ENCODE measurements at places on chromosomes 3 and 15. TPM values are rescaled to one million over a fixed set of nuclear protein-coding genes. Genes with fewer than 3 reads are reported as not detected.

DNA sequence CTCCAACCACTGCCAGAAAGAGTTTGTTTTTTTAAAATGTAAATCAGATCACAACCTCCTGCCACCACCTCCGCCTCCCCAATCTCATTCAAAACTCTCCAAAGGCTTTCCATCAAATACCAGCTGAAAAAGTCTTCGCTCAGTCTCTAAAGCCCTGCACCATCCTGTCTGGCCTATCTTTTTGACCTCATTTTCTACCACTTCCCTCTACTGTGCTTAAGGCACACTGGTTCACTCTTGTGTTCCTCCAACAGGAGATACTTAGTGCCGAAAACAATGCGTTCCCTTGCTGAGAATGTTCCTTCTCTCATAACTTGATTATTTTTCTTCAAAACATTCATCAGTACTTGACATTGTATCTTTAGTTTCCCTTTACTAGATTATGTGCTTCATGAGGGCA lies 3.5 kb downstream of the BTBD1 start:
- H3K36me3 ChIP-seq, result no peaks in the 10 kb centered on the region
- peaks cover 62% of the 10 kb centered on the region for H3K4me1 ChIP-seq
- H3K27me3 ChIP-seq, result no peaks in the 10 kb centered on the region
- DNase-seq, result peak; percentile 12
- no peak overlapping the region for H3K4me3 ChIP-seq

DNA sequence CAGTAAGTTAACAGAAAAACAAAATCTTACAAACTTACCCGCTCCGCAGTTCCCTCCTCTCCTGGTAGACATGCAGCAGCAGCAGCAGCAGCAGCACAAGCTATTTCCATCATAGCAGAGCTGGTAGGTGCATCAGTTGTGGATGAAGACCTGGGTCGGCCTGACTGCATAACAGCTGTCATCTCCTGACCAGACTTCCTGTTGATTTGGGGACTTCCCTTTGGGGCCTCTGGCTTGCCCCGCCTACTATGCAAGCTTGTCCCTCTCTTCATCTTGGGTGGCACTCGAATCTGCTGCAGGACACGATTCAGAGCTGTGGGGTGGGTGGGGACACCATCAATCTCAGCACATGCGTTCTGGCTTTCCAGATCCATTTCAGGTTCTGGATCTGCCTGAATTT lies 65.7 kb downstream of the TMCC1 start:
- H3K4me3 ChIP-seq, result no peak overlapping the region
- H3K27me3 ChIP-seq, result no peaks in the 10 kb centered on the region
- peak; percentile 43 for DNase-seq
- H3K4me1 ChIP-seq, result peaks cover 19% of the 10 kb centered on the region
- H3K27ac ChIP-seq, result no peak overlapping the region

DNA sequence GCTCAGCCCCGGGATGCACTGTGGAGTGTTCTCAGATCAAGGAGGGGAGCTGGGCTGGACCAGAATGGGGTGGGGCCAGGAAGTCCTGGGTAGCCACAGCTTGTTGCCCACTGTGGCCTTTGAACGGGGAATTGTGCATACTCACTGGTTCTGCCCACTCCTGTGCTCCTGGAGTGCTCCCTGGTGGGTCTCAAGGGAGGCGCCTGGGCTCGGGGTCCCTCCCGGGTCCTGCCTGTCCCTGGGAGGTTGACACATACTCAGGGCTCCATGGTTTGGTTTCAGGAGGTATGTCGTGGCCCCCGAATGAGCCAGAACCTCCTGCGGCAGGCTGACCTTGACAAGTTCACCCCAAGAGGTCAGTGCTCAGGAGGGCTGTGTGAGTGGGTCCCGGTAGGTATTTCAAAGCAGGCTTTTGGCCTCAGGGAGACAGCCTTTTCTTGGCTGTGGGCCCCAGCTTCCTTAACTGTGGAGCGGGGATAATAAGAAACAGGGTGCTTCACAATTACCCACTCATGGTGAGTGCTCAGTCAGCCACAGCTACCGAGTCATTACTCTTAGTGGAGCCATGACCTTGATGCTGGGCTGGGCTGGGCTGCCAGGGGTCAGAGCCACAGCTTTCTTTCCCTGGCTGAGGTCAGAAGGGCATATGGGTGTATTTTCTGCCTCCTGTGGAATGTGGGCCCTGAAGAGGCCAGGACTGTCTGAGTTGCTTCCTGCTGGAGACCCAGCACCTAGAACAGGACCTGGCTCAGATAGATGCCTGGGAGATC lies 7.6 kb downstream of the DNAH1 start:
- no peaks in the 10 kb centered on the region for H3K27me3 ChIP-seq
- H3K27ac ChIP-seq, result no peak overlapping the region
- no peak overlapping the region for H3K4me3 ChIP-seq
- H3K4me1 ChIP-seq, result no peaks in the 10 kb centered on the region

DNA sequence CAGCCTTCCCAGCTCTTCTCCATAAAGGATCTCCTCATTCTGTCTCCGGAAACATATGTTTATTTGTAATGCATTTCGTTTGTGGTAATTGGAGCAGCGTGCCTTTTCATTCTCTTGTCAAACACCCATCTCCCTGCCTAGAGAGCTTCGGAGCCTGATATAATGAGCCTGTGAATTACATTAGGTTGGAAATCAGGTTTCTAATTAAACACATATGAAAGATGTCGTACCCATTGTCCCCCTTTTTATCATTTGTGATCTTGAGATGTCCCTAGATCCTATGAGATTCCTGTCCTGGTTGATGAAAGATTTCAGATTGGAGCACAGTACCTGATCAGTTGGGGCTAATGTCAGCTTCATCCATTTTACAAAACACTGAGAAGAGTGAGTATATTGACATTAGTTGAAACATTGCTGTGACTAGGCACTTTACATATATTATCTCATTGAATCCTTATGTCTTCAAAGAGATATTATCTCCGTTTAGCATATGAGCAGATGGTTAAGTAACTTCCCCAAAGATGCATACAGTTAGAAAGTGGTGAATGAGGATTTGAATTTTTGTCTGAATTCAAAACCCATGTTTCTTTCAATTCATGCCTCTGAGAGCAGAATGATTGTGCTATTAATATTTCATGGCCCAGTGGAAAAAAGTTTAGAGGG lies 23.1 kb downstream of the SYN2 start:
- H3K27me3 ChIP-seq, result no peaks in the 10 kb centered on the region
- H3K36me3 ChIP-seq, result no peaks in the 10 kb centered on the region
- no peak for DNase-seq
- no peak overlapping the region for H3K4me3 ChIP-seq
- no peaks in the 10 kb centered on the region for H3K4me1 ChIP-seq
- no peak overlapping the region for H3K27ac ChIP-seq

GRCh38 chr15:38212729-38213351 lies 39.8 kb upstream of the SPRED1 start:
- DNase-seq, result no peak
- H3K27me3 ChIP-seq, result no peaks in the 10 kb centered on the region
- peaks cover 7% of the 10 kb centered on the region for H3K4me1 ChIP-seq
- no peak overlapping the region for H3K27ac ChIP-seq
- H3K36me3 ChIP-seq, result no peaks in the 10 kb centered on the region
- no peak overlapping the region for H3K4me3 ChIP-seq

- H3K27ac ChIP-seq, result no peak overlapping the region
- no peaks in the 10 kb centered on the region for H3K27me3 ChIP-seq
- H3K4me3 ChIP-seq, result no peak overlapping the region
- no peaks in the 10 kb centered on the region for H3K36me3 ChIP-seq
- no peak for DNase-seq
- no peaks in the 10 kb centered on the region for H3K4me1 ChIP-seq
These were observed 44.9 kb upstream of the CHL1 start for GRCh38 chr3:151614-152189.

DNA sequence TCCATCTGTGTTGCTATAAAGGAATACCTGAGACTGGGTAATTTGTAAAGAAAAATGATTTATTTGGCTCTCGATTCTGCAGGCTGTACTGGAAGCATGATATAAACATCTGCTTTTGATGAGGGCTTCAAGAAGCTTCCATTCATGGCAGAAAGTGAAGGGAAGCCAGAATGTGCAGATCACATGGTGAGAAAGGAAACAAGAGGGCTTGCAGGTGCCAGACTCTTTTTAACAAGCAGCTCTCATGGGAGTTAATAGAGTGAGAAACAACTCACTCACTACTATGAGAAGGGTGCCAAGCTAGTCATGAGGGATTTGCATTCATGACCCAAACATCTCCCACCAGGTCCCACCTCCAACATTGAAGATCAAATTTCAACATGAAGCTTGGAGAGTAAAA lies 247.2 kb downstream of the ZIC4 start:
- H3K4me3 ChIP-seq, result no peak overlapping the region
- H3K27ac ChIP-seq, result no peak overlapping the region
- no peaks in the 10 kb centered on the region for H3K27me3 ChIP-seq
- H3K4me1 ChIP-seq, result no peaks in the 10 kb centered on the region

- no peak overlapping the region for H3K27ac ChIP-seq
- no peaks in the 10 kb centered on the region for H3K36me3 ChIP-seq
- no peak for DNase-seq
- H3K4me3 ChIP-seq, result no peak overlapping the region
These were observed 134.7 kb downstream of the TMCC1 start for GRCh38 chr3:129758785-129759320.

DNA sequence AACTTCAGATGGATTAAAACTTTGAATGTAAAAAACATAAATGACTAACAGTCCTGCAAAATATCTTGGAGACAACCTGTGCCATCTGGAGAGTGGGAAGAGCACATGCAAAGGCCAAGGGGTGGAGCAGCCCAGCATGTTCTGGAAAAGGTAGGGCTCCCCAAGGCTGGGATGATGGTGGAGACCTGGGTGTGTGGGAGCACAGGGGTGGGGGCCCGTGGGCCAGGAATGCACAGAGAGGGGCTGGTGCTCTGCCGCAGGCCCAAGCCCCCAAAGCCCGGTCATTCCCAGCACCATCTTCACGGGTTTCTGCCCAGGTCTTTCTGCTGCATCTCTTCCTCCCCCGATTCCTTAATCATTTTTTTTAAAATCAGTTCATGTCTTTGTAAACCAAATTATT lies 9.7 kb upstream of the GATA2 start:
- H3K27ac ChIP-seq, result no peak overlapping the region
- H3K4me3 ChIP-seq, result no peak overlapping the region
- no peak for DNase-seq
- H3K27me3 ChIP-seq, result peaks cover 8% of the 10 kb centered on the region

DNA sequence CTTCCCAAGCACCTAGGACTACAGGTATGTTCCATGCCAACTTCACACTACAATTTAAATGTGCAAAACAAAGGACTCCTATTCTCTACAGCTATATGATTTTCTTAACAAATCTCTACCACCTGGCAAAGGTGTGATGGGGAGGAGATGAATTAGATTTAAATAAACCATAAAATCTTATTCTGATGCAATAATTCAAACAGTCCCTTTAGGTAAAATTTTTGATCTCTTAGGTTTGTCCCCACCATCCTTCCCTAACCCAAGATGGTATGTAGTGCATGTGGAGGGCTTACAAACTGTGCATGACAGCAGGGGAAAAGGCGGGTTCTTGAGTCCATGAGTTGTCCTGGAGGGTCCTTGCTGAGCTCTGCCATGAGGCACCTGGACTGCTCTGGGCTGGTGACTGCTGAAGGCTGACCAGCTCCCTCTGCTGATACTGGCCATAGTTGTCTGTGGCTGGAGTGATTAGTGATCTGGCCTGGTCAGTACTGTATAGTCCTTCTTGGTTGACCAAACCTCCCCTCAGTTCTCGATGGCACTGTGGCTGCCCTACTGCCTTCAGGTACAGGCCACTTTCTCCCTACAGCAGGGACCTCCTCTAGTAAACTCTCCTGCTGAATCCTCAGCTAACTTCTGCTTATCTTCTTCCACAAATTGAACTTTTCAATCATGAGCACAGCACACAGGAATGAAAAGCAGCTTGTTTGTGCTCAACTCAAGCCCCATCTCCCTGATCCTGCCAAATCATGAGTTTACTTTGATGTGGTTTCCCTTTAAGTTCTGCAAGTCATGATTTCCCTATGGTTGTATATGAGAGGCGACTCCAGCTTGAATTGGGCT lies 30.1 kb downstream of the CFAP161 start:
- peaks cover 22% of the 10 kb centered on the region for H3K4me1 ChIP-seq
- no peaks in the 10 kb centered on the region for H3K36me3 ChIP-seq
- no peak for DNase-seq
- H3K27ac ChIP-seq, result no peak overlapping the region
- H3K4me3 ChIP-seq, result no peak overlapping the region
- H3K27me3 ChIP-seq, result peaks cover 4% of the 10 kb centered on the region

DNA sequence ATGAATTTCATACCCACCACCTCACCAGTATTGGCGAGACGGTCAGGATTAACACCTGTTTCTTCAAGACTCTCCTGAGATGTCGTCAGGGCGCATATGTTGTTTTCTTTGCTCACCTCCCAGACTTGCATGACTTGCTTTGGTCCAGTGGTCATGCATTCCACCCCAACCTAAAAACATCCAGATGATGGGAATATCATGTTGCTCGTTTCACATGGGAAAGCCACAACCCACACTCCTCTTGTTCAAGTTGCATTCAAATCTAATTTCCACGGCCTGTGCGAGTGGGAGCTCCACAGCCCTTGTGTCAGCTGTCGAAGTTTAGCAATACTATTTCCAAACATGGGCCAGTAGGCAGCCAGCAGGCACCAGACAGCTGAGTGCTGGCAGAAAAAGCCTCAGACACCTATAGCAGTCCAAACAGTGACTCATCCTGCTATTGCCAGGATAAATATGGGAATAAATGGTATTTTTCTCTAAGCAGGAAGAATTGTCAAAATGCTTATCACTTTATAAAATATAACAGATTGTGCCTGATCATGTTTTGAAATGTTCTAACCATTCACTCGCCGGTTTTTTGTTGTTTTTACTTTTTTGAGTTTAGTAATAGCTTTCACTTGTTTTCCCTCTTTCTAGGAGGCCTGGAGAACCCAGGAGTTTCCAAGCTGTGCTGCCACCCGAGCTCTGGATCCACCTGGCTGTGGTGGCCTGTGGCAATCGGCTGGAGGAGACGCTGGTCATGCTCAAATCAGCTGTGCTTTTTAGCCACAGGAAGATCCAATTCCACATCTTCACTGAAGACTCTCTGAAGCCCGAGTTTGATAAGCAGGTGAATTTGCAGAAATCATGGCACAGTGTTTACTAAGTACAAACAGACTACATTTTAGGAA lies 20.1 kb downstream of the GXYLT2 start:
- no peak overlapping the region for H3K4me3 ChIP-seq
- DNase-seq, result no peak
- no peak overlapping the region for H3K27ac ChIP-seq
- H3K4me1 ChIP-seq, result no peaks in the 10 kb centered on the region

Gene SYNPR
- polyA plus RNA-seq, result not detected

Gene SLC27A2
- not detected for polyA plus RNA-seq

Gene DLL4
- polyA plus RNA-seq, result not detected

Gene ZMYND10
- not detected for polyA plus RNA-seq

Gene ATP10A
- polyA plus RNA-seq, result 11.2 TPM

Gene GRAMD2A
- not detected for polyA plus RNA-seq

Gene SERINC4
- 3.4 TPM for polyA plus RNA-seq

Gene SHC4
- polyA plus RNA-seq, result not detected

Measured in CD4-positive, alpha-beta memory T cell (primary cell).